Activated CD4-positive, alpha-beta memory T cell treated with anti-CD3 and anti-CD28 coated beads, Interleukin-2, amount 10 ng/mL, durations not matched to agents 7 days and 5 days (primary cell): ENCODE measurements at places on chromosomes 5 and 9.

GRCh38 chr5:4804691-4805360 is 335.3 kb upstream of the ADAMTS16 start:
- no peaks in the 10 kb centered on the region for H3K27me3 ChIP-seq
- H3K4me1 ChIP-seq, result no peaks in the 10 kb centered on the region
- no peaks in the 10 kb centered on the region for H3K36me3 ChIP-seq
- no peak for DNase-seq

- no peak overlapping the region for H3K27ac ChIP-seq
- no peaks in the 10 kb centered on the region for H3K36me3 ChIP-seq
- no peak overlapping the region for H3K4me3 ChIP-seq
- H3K4me1 ChIP-seq, result peaks cover 24% of the 10 kb centered on the region
- DNase-seq, result no peak
- no peaks in the 10 kb centered on the region for H3K27me3 ChIP-seq
These were observed 4.0 kb downstream of the NADK2 start for GRCh38 chr5:36237751-36238150.

- H3K36me3 ChIP-seq, result peaks cover 18% of the 10 kb centered on the region
- H3K27me3 ChIP-seq, result no peaks in the 10 kb centered on the region
- H3K27ac ChIP-seq, result no peak overlapping the region
- peaks cover 19% of the 10 kb centered on the region for H3K4me1 ChIP-seq
These were observed 7.9 kb downstream of the AMACR start for GRCh38 chr5:33999978-34000377.

DNA sequence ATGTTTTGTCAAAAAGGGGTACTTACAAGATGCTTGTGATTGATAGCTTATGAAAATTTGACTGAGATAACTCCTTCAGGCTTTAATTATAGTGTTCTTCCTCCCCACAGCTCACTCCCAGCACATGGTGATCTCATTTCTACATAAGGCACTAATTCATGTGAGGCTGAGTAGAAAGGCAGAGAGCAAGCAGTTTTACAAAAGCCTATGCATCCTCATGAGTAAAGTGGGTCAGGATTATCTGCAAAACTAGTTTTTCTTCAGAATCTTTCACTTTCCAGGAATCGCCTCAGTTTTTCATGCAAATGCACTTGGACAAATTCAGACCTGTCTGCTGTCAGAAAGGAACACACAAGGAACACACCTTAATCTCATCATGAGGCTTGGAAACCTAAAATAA is 92.1 kb upstream of the FBN2 start:
- DNase-seq, result no peak
- no peak overlapping the region for H3K27ac ChIP-seq
- H3K4me1 ChIP-seq, result no peaks in the 10 kb centered on the region

- H3K27me3 ChIP-seq, result no peaks in the 10 kb centered on the region
- H3K27ac ChIP-seq, result no peak overlapping the region
- H3K4me1 ChIP-seq, result peaks cover 1% of the 10 kb centered on the region
These were observed 4.5 kb downstream of the MAMDC4 start for GRCh38 chr9:136856541-136857141.

GRCh38 chr5:6117212-6117611 is 261.1 kb downstream of the MED10 start:
- no peaks in the 10 kb centered on the region for H3K27me3 ChIP-seq
- H3K4me1 ChIP-seq, result no peaks in the 10 kb centered on the region
- DNase-seq, result no peak
- H3K36me3 ChIP-seq, result no peaks in the 10 kb centered on the region
- H3K27ac ChIP-seq, result no peak overlapping the region

DNA sequence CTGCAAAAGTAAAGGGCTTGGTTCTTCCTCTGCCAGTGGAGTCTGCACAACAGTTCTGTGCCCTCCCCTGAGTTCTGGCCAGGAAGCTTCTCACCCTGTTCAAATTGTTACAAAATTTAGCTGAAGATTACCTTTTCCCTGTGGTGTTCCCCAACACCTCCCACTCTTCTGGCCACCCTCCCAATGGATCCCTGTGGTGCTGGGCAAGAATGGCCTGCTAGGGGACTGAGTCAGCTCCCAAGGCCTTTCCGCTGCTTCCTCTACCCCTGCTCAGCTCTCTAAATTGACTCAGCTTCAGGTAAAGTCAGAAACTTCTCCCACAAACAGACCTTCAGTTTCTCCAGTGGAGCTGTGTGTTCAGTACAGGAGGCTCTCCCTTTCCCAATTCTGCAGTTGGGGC is 186.0 kb downstream of the NR2F1-AS1 start:
- DNase-seq, result no peak
- H3K27ac ChIP-seq, result no peak overlapping the region
- H3K4me3 ChIP-seq, result no peak overlapping the region
- H3K36me3 ChIP-seq, result no peaks in the 10 kb centered on the region

- no peak overlapping the region for H3K4me3 ChIP-seq
- no peak for DNase-seq
- H3K27ac ChIP-seq, result no peak overlapping the region
- peaks cover 26% of the 10 kb centered on the region for H3K36me3 ChIP-seq
These were observed 36.2 kb downstream of the SNX18 start for GRCh38 chr5:54553659-54554207.

GRCh38 chr5:91151947-91152346 is 231.2 kb downstream of the ARRDC3 start:
- DNase-seq, result no peak
- H3K4me1 ChIP-seq, result no peaks in the 10 kb centered on the region
- no peaks in the 10 kb centered on the region for H3K36me3 ChIP-seq
- no peak overlapping the region for H3K27ac ChIP-seq

- H3K27ac ChIP-seq, result no peak overlapping the region
- H3K4me3 ChIP-seq, result no peak overlapping the region
- H3K27me3 ChIP-seq, result peaks cover 24% of the 10 kb centered on the region
- H3K4me1 ChIP-seq, result no peaks in the 10 kb centered on the region
These were observed 351.9 kb downstream of the ENC1 start for GRCh38 chr5:74288448-74289108.

DNA sequence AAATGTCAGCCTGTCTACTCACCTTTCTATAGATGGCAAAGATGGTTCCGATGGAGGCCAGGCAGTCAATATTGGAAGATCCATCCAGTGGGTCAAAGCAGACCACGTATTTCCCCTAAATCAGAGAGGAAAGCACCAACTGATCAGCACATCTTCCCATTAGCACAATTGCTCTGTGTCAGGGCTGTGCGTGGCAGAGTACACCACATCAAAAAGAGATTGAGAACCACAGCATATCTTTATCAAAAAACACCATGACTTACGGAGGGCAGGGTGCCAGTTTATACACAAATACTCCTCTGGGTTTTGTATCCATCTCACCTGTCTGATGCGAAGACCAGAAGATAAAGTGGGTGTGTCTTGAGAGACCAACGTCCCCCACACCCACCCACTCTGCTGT is 9.1 kb downstream of the FBP2 start:
- no peaks in the 10 kb centered on the region for H3K36me3 ChIP-seq
- H3K27me3 ChIP-seq, result peaks cover 4% of the 10 kb centered on the region
- no peak overlapping the region for H3K4me3 ChIP-seq
- no peak overlapping the region for H3K27ac ChIP-seq

GRCh38 chr5:56873056-56873455 is 36.3 kb upstream of the SETD9 start:
- no peak overlapping the region for H3K4me3 ChIP-seq
- H3K4me1 ChIP-seq, result peaks cover 8% of the 10 kb centered on the region
- peaks cover 75% of the 10 kb centered on the region for H3K36me3 ChIP-seq
- H3K27me3 ChIP-seq, result no peaks in the 10 kb centered on the region
- DNase-seq, result no peak

DNA sequence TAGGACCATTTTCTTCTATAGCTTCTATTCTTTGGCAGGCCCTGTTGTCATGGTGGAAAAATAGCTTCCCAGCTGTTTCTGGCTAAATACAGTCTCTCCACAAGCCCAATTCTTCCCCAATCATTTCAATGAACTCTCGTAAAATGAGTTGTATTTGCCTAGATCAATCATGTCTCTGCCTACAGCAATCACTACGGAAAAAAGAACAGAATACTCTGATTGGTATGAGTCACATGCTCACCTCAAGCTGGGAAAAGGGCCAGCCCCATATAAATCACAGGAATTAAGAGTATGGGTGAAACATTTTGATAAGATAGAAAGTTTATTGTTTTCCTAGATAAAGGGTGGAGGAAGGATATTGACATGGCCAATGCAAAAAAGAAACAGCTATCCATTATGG is 711.4 kb downstream of the EFNA5 start:
- no peaks in the 10 kb centered on the region for H3K4me1 ChIP-seq
- no peak overlapping the region for H3K4me3 ChIP-seq
- H3K27ac ChIP-seq, result no peak overlapping the region
